ENCODE measurements at places on chromosomes 12 and 14.

DNA sequence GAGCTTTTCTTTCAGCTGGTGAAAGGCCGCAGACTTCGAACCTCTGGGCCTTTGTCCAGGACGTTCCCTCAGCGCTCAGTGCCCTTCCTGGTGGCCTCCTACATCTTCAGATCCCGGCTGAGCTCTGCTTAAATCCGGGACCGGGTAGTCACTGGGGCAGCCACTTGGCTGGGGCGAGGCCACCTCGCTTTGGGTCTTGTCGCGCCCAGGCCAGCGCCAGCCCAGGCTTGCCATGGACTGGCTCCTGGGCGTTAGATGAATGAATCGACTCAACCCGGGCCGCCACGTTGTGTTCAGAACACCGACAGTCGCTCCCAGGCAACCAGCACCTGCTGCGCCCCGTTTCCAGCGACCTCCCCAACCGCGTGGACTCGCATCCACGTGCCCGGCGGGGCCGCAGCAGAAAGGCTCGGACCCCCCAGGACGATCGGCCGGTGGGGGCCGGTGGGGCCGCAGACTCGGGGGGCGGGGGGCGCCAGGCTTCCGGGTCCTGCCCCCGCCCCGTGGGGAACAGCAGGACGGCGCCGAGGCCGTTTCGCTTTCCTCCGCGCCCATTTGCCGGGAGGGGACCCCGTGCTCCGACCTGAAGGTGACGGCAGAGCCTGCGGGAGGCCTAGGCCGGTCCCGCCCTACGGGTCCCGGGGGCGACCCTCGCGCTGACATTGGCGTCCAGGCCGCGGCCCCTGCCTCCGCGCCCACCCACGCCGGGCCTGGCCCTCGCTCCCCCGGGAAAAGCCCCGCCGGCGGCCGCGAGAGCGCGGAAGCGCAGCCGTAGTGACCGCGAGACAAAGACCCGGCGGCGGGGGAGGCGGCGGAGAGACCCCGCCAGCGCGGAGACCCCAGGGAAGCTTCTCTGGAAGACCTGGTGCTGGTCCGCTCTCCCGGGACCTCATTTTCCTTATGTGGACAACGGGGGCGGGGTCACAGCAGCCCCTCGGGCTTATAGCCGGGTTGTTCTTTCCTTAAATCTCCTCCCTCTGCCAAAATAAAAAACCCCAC is 37.3 kb upstream of the RCOR1 start:
- no peak for DNase-seq

DNA sequence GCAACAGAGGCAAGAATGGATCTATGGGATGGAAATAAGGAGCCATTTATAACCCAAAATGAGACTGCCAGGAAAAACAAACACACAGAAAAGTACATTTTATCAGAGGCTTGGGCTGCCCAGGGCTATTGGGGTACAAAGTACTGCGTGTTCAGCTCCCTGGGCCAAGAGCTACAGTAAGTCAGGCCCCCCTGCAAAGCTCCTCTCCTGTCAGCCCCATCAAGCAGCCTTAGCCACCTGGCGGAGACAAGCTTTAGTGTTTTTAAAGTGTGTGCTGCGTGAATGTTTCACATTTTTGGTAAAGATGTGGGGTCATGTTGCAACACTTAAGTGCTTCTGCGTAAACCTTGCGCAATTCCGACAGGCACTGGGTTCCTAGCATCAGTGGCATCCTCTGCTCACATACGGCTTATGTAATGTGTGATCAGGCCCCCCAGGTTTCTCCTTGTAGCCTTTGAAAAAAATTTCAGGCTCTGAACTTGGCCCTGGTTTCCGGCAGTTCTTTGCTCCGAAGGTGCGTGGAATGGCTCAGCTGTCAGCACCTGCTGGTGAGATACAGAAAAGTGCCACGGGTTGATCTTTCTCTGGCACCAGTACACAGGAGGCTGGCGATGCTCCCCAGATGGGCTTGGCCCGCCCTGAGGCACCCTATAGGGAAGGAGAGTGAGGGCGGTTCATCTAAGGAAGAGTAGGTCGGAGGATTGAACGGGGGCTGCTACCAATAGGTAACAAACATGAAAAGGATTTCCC is 198.7 kb upstream of the EEA1 start:
- DNase-seq = no peak

DNA sequence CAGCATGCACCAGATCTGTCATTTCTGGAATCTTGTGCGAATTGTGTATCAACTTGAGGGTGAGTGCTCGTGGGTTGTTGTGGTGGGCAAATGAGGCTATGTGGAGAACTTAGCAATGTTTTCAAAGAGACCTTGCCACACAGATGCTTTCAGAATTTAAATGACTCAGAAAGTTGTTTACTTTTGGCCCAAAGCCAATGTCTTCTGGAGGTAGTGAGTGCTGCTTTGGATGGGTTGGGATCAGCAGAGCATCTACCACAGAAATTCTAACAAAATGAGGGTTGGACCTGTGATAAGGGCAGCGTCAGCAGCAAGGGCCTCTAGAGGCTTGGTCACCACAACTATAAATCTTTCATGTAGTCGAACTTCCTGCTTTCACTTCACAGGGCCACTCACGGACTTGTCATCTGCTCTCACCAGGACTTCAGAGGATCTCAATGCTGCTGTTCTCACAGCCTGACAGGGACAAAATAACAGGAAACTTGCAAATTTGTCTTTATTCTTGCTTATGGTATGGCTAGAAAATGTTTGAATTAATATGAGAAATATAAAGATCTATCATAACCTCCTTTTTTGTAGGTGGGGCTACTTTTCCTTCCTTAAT is 111.4 kb downstream of the DACT1 start:
- DNase-seq = no peak

- no peak for DNase-seq
These were observed 990.1 kb downstream of the TMTC2 start for GRCh38 chr12:83676781-83677295.

DNA sequence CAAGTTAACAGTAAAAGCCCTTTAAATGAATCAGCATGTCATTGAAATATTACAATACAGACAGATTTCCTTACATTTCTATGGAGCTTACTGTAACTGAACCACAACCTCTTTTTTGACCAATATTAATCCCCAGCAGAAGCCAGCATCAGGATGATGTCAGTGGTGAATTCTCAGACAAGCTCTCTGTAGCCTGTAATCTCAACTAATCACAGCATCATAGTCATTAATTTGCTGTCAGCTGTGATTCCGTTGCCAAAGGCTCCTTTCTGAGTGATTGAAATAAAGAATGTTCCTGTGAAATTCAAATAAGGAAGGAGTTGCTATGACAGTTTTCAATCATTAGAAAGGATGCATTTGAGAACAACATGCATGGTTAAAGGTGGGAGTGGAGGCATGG is 323.1 kb downstream of the PDZRN4 start:
- DNase-seq = no peak

GRCh38 chr14:88359500-88359899 is 26.0 kb upstream of the SPATA7 start:
- no peak for DNase-seq

DNA sequence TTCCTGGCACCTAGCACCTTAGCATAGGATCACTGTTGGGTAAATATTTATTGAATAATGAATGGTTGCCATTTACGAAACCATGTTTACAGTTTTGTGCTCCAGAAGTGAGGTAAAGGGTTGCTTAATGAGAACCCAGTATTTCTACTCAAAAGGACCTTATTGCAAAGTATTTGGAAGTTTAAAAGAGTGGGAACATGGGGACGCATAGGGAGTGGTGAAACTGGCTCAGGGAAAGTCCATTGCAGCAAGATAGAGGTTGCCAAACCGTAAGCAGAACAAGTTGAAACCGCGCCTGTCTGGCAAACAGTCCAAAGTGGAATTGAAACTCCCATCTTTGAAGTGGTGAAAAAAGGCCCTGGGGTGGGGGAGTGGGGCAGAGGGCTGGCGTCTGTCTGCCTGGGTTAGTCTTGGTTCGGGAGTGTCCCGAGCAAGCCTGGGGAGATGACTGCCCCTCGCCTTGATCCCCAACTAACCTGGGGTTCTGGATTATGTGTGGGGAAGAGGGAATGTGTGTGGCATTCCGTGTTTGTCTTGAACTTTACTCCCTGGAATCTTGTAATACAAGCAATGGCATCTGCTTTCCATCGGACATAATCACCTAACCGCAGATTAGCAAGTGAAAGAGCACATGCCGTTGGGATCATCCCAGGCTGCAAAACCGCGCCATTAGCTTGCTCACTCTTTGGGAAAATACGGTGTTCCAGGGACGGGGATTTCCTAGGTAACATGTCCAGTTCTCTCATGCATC is 7.2 kb downstream of the ALDH2 start:
- peak; percentile 45 for DNase-seq

GRCh38 chr12:52372216-52373154 is 5.2 kb upstream of the KRT85 start:
- peak; percentile 84 for DNase-seq

DNA sequence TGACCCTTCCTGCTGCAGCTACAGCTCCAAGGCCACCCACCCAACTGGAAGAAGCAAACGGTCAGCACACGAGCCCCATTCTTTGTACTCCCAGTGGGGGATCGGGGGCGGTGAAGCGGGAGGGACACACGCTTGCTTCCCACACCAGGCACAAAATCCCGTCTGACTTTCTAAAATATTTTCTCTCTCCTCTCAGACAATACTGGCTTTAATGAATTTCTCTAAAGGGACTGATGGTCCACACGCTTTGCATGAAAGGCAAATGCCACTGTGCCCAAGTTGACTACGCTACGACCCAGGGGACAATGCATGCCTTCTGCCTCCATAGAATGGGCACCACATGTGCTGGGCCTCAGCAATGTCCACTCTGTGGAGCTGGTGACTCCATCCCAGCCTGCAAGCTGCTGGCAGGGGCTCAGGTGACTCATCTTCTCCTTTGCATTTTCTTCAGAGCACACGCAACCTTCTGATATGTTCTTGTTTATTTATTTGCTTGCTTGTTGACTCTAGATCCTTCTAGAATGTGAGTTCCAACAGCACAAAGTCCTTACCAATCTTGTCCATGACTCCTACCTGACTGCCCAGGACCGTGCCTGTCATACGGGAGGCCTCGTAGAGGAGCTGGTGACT is 15.6 kb downstream of the SYNE3 start:
- peak; percentile 72 for DNase-seq

DNA sequence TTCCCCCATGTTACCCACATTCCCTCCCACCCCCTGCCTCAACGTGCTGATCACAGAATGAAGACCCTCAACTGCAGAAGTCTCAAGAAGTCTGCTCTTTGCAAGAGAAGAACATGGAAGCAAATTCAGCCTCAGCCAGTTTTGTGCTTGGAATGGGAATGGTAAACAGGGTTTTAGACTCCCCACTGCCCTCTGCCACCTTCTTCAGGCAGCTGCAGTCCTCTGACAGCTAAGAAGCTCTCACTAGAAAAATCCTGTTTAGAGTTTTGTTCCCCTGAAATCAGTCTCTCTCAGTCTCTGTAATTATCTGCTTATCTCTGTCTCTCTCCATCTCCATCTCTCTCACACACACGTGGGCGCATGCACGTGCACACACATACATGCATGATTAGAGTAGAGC is 85.4 kb downstream of the CRACR2A start:
- DNase-seq = no peak

DNA sequence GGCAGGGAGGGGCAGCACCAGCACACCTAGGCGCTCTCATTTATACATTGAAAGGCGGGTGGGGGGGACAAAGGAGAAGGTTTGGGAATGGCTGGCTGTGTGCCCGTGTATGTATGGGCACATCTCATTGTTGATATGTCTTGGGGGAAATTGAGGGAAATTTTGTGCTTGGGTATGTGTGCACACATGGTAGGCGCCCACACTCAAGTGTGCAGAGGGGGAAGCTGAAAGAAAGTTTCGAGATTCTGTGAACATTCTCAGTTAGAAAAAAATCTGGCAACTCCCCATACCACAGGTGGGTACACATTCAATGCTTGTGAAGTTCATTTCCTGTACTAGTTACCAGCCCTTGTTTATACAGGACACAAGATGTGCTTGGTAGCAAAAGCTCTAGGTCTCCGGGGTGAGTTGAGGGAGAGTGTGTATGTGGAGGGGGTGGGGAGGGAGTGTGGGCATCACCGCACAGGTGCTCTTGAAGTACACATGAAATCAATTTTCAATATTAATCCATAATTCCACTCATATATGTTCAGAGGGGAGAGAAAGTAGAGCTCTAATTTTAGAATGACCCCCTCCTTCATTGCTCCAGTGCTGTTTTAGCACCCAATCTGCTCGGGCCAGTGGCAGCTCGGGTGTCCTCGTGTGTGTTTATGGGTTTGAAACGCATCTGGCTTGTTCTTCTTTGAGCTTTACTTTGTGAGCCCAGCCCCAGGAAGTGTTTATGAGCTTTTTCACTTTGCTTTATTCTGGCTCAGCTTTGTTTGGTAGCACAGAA is 286.0 kb downstream of the ZFP36L1 start:
- DNase-seq = no peak

GRCh38 chr12:59594943-59595500 is 807 bp upstream of the SLC16A7 start:
- DNase-seq = no peak

- DNase-seq = no peak
These were observed 59.6 kb upstream of the NCOR2 start for GRCh38 chr12:124626971-124627411.

- peak; percentile 60 for DNase-seq
These were observed at the start of gene AP4S1 for GRCh38 chr14:31025367-31026076. TSS of gene AP4S1 (plus strand) at chr14:31025649. CDS start at chr14:31066197, 40,548 bp downstream.

GRCh38 chr12:116244474-116245090 is 32.9 kb downstream of the MED13L start:
- no peak for DNase-seq

- DNase-seq = no peak
These were observed 1.3 kb upstream of the MRPS35 start for GRCh38 chr12:27709212-27709931.

- DNase-seq = no peak
These were observed 257.1 kb downstream of the SYT10 start for GRCh38 chr12:33182485-33182884.

DNA sequence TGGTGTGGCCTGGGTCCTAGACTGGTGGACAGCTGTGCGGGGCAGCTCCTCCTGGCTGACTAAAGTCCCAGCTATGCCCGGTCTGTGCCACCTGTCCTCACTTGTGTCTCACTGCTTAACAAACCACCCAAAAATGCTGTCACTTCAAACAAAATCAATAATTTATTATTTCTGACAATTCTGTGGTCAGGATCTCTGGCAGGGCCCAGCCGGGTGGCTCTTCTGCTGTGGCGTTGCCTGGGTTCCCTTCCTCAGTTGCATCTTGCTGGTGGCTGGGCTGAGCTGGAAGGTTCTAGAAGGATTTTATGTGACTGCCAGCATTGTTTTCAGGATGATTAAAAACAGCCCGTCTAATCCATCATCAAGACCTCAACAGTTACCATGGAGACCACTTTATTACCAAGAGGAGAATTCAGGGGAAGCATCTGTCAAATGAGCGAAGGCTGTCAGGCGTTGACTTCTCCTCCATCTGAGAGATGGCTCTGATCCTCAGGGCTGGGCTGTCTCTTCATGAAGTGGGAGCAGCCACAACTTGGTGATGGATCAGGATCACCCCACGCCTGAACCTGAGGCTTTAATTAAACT is 280.6 kb upstream of the SFSWAP start:
- DNase-seq = no peak

GRCh38 chr12:102811110-102811737 is 105.8 kb downstream of the PAH start:
- no peak for DNase-seq
